ENCODE measurements at places on chromosomes 16 and 17.
A peak's percentile ranks its signal among the peaks of the same experiment; 100 is the strongest.

DNA sequence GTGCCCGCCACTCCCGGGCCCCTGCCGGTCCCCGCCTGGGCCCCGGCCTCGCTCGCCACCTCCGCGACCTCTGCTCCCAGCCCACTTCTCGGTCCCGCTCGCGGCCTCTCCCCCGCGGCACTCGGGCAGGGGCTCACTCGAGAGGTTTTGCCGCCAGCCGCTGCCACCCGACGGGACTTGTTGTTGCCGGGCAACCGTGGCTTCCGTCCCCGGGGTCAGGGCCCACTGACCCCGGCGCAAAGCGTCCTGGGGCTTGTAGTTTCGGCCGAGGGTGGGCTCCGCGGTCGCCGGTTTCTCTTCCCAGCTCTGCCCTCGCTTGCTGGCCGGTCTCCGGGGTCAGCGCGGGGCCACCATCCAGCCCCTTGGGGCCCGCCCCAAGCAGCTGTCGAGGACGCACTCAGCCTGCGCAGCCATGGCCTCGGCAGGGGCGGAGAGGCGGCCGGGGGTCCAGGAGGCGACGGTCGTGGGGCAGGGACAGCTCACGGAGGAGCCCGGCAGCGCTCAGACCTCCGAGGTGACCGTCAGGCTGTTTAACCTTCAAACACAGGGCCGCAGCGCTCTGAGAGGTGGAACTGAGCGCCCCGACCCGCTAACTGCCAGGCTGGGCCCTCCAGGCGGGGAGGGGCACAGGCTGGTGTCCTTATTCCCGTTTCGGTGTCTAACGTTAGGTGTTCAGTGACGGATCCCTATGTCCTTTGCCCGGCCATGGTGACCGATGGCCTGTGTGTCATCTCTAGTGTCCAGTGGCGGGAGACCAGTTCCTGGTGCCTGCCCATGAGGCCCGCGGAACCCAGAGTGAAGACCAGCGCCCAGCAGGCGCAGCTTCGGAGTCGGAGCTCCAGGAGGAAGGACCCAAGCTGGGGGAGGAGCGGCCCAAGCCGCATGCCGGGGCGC, at the start of the genes C16orf86 and ENKD1:
Gene C16orf86, plus strand, starts transcription at position 256 of the 894 bp plus-strand sequence. Its CDS starts 157 bp downstream, at position 413.
Gene ENKD1, minus strand, starts transcription at position 192 of the 894 bp plus-strand sequence. CDS start 308 bp downstream, outside the sequence.
- DNase-seq: peak; percentile 66

GRCh38 chr16:48430890-48431289, 45.7 kb upstream of the SIAH1 start:
- no peak for DNase-seq

- no peak for DNase-seq
Measured at GRCh38 chr16:4053301-4053845, 62.9 kb downstream of the ADCY9 start.

- DNase-seq: no peak
Measured at GRCh38 chr16:5046914-5047313, 13.2 kb upstream of the NAGPA start.

DNA sequence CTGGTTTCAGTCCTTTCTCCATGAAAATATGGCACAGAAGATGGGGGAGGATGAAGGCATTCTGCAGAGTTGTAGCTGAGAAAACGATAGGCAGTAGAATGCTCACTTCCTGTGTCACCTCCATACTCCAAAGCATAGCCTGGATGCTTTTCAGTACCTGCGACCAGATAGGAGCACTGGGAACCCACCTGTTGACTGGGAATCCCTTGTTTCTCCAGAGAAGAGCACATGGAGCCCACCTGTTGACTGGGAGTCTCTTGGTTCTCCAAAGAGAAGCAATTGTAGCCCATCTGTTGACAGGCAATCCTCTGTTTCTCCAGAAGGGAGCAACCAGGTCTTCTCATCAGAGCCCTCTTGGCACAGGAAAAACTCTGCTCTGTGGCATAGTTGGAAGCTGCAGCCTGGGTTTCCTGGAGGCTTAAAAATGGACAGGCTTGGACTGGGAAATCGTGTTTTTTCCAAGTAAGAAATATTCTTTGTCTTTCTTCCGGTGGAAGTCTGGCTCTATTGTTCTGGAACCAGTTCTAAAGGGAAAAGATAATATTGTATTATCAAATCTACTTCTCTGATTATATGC, 13.2 kb downstream of the TERF2IP start:
- DNase-seq: no peak

DNA sequence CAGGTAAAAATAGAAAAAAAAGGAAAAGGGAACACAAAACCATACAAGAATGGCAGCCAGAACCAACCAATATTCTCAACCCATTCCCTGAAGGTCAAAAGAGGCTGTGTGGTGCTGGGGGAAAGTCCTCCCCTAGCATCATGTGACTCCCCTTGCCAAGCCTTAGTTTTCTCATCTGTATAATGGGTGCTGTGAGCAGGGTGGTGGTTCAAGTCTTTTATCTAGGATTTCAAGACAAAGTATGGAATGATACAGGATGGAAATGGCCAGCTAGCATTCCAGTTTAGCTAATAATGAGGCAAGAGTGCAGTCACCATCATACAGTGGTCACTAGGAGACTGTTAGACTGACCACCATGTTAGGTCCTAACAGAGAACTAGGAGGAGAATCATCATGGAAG, 20.7 kb downstream of the PSMB3 start:
- DNase-seq: no peak

GRCh38 chr17:806781-807522, 24.8 kb downstream of the MRM3 start:
- no peak for DNase-seq

GRCh38 chr16:11262915-11263314, 6.2 kb downstream of the TNP2 start:
- no peak for DNase-seq

- no peak for DNase-seq
Measured at GRCh38 chr17:77959926-77960521, 1.5 kb downstream of the TNRC6C start.

DNA sequence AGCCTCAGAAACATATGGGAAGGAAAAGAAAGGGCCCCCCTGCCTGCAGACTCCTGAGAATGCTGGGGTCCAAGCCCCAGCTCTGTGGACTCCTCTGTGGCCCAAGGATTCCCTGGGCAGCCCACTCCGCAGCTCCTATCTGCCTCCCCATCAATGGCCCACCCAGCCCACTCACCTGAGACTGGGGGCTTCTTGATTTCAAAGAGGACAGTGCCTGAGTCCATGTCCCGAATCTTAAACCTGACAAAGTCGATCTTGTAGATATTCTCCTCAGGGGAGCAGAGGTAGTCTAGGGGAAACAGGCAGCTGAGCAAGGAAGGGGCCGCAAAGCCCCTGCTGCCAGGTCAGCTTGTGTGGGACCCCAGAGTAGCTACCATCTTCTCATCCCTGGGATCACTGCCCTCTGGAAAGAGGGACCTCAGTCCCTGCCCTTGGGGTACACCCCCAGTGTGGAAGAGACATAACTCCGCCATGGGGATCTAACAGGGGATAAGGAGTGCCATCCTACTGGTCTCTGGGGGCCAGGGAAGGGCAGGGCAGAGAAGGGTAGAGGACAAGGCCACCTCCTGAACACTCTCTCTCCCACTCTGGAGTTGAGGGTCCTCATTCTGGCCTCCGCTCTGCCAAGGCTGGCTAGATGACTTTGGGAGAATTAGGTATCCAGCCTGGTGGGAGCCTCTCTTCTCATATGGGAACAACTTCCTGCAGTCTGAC, 3.9 kb downstream of the UNC119 start:
- DNase-seq: no peak

DNA sequence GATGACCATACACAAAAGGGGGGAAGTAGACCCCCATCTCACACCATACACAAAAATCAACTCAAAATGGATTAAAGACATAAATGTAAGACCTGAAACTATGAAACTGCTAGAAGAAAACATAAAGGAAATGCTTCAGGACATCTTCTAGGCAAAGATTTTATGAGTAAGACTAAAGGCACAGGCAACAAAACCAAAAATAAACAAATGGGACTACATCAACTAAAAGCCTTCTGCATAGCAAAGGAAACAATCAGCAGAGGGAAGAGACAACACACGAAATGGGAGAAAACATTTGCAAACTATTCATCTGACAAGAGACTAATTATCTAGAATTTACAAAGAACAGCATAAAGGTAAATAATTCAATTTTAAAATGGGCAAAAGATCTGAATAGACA, 152.1 kb downstream of the AXIN2 start:
- no peak for DNase-seq

GRCh38 chr17:732067-732901, at the start of gene TLCD3A:
TLCD3A (plus strand) TSS chr17:732596; CDS start chr17:732648, 52 bp downstream.
- DNase-seq: peak; percentile 33

DNA sequence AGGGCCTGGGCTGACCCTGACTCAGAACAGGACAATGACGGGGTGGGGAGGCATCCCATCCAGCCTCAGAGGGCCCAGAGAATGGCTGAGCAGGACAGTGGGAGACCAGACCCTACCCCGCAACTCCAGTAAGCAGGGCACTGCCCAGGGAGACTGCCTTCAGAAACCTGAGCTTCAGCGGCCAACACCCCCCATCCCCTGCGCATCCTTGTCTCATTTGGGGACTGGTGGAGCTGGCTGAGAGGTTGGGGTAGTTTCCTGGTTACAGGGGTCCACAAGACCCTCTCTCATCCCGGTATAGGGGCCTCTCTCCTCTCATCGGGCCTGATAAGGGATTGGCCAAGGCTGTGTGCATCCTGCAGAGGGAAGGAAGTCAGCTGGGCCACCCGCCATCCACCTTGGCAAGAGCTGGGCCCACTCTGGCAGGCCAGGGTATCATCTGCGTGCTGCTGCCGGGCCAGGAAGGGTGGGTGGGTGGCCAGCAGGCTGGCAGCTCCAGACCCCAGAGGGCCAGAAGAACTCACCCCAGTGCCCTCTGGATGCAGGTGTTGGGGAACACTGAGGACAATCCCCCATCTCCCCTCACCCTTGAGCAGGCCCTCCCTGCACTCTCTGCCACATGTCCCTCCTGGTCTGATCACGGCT, 229.1 kb downstream of the KATNIP start:
- DNase-seq: no peak

- DNase-seq: no peak
Measured at GRCh38 chr16:30838876-30839471, 52.0 kb upstream of the ZNF629 start.

DNA sequence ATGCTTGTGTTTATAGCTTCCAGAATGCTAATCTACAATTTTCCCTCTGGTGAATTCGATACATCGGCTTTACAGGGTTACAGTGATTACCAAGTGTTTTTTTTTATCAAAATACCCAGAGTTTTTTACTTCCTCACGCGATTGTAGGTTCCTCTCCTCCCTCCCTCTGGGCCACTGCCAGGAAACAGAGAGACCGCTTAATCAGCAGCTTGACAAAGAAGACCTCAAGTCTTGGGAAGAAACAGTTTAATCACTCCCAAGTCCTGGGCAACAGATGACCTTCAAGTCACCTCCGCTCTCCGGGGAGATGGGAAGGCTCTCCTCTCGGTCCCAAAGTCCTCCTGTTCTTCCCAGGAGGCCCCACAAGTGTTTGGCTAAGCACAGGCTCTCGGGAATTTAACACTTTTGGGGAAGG, 23.5 kb downstream of the SMTNL2 start:
- DNase-seq: no peak

DNA sequence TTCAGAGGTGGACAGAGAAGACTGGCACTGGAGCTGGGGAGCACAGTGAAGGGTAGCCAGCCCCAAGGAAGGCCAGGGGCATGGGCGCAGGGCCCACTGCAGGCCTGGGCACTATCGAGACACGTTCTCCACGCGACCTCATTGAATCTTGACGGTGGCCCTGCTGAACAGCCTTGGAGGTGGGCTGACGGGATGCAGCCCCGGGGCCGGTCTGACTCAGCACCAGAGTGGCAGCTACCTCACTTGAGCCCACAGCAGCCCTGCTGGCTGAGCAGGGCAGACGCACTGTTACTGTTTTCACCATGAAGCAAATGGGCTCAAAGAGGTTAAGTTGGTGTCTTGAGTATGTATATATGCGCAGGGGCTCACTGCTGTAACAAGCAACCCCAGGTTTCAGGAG, 78.8 kb upstream of the FOXF1 start:
- no peak for DNase-seq

DNA sequence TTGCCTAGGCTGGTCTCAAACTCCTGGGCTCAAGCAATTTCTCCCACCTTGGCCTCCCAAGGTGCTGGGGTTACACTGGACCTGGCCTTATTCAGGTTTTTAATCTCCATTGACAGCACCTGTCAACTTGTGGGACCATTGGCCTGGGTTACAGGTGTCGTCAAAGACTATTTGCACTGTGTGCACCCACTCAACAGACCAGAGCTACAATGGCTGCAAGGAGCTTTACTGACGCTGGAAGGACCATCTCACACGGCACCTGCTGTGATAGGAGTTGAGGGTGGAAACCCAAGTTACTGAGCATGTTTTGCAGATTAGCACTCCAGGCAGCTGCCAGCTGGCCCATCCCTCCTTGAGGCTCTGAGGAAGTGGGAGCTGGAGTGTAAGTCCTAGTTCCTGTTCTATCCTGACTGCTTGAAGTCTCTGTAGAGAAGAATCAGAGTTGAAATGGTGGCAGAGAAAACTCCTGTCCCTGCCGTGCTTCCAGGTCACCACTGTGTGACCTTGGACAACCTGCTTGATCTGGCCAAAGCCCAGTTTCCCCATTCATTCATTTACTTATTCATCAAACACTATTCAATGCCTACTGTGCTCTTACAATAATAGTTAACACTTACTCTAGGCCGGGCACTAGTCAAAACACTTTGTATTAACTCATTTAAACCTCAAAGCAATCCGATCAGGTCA, 42.4 kb upstream of the LONP2 start:
- no peak for DNase-seq

DNA sequence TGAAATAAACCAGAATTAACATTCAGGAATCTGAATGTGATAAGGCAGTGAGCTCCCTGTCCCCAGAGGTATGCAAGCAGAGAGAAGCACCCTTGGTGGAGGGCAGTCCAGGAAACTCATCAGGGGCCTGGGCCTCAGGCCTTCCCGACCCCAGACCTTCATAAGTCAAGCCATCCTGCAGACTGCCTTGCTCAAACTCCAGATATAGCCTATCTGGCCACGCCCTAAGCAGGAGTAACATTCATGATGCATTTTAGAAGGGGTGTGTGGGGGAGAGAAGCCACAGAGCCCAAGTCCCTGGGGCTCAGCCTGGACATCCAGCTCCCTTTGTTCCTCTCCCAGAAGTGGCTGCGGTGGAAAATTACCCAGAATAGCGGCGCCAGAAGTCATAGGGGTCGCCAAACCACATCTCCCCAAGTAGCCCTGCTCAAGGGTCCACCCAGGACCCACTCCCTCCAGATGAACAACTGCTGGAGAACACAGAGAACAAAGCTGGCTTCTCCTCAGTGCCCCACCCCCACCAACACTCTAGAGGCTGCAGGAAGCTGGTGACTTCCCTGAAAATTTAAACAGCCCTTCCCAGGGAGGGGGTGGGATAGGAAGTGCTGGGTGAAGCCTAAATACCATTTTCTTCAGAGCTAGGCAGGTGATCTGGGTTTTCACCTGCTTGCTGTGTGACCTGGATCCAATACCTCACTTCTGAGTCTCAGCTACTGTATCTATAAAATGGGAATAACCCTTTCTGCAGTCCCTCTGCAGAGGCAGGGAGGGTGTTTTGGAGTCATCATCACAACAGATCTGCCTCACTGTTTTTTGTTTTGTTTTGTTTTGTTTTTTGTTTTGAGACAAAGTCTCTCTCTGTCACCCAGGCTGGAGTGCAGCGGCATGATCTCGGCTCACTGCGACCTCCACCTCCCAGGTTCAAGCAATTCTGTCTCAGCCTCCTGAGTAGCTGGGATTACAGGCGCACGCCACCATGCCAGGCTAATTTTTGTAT, 1.5 kb upstream of the SREBF1 start:
- DNase-seq: peak; percentile 67

Measured in hematopoietic multipotent progenitor cell treated with erythropoietin and hydrocortisone succinate and interleukin-3 and kit ligand, for 17 days (in vitro differentiated cells).